ENCODE measurements at places on chromosomes 5 and 9.

DNA sequence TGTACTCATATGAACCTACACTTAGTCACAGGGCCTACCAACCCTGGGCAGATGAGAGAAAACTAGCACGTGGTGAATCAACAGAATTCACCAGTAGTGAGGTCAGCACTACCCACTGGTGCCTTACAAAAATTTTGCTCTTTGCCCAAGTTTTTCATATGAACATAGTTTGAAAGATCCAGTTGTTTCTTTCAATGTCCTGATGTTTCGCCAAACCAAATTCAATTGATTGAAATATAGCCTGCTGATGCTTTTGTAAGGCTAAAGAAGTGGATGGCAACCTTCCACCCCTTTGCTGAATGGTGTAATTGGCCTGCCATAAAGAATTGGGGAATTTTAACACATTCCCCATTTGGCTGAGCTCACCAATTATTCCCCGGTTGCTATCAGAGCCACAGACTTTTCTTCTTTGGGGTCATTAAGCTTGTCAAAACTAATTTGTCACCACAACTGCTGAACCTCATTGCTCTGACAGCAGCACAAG lies 339.2 kb downstream of the GLIS3 start:
- DNase-seq, result no peak

GRCh38 chr9:30459156-30459555 lies 1925.3 kb upstream of the ACO1 start:
- DNase-seq, result no peak

DNA sequence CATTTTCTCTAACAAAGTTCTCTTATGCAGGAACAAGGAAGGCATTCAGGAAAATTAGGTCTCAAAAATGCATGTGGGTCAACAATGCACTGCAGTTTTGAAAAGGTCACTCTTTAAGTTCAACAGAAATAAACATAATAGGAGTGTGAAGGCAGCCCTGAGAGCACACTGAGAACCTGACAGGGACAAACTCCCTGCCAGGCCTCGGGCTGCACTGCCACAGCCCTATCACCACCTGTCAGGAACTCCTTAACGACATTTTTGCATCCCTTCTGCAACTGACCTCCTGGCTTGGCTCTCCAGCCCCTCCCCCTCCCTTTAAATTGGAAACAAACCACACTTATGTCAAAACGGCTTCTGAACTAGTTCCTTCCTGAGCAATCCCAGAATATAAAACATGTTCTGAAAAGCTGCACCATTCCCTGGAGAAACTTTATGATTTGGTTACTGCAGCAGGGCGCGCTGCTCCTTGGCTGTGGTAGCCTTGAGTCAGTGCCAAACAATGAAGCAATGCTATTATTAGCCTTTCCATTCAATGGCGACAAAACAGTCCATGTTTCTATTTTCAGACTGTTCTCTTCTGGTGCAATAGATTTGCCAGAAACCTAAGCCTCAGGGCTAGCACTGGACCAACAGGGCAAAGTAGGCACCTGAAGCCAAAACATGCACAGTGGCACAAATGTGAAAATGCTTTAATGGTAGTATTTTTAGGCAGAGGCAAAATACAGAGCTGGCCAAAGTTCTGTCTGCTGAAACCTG lies 160.1 kb upstream of the ZNF608 start:
- peak; percentile 76 for DNase-seq

GRCh38 chr9:94895668-94896067 lies 169.2 kb downstream of the AOPEP start:
- DNase-seq, result no peak

DNA sequence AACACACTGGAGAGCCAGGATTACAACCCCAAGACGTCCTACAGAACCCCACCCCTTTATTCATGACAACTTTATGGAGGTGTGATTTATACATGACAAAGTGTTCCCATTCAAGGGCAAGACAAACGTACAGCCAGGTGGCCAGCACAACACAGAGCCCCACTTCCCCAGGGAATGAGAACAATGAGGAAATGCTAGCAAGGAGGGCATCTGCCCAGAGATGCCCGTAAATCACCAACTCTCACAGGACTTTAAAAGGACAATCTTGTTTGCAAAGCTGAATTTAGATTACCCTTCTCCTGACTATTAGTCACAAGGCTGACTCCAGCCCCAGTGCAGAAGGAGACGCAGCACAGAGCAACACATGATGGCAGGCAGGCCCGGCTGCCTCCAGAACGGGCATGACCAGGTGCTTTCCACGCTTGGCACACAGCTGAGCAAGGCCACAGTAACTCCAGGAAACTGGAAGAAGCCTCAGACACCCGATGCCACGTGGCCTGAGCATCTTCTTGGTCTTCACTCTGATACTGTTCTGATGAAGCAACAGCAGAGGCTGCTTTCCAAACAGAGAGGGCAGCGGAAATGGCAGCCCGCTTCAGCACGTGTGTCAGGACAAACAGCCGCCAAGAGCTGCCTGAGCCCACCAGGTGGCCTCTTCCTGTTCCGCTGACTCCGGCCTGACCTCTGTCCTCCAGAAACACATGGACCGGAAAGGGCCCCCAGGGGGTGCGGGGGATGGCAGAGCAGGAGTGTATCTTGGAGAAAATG lies 51.4 kb downstream of the ROR2 start:
- DNase-seq, result peak; percentile 93

DNA sequence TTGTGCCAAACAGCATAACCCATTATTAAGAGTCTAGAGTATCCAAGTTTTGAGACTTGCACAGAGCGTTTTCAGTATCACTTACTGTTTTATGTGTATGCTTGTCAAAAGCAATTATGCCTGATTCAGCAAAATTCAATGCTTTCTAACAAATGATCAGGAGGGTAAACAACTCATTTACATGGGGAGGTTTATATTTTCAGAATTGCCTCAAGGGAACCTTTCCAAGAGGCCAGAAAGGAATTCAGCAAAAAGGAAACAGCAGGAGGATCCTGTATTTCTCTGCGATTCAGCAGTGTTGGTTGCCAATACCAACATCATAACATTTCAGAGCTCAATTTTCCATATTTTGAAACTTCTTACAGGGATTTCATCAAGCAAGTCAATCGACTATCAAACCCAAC lies 69.3 kb upstream of the DAB2 start:
- no peak for DNase-seq

DNA sequence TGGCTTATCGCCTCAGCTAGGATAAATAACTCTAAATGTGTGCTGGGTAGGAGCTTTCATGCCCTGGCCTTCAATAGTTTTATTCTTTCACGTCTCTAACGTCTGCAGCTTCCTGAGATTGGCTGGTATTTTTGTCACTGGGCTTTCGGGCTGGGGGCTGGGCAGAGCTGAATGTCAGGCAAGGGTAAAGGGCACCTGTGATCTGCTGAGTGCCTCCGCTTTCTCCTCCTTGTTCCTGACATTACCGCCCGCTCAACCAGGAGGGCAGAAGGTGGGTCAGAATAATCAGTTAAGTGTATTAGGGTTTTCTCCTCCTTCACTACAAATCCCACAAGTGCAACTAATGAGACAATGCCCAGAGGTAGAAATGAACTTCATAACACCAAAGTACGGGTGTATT lies 216.6 kb downstream of the TSSK1B start:
- no peak for DNase-seq

DNA sequence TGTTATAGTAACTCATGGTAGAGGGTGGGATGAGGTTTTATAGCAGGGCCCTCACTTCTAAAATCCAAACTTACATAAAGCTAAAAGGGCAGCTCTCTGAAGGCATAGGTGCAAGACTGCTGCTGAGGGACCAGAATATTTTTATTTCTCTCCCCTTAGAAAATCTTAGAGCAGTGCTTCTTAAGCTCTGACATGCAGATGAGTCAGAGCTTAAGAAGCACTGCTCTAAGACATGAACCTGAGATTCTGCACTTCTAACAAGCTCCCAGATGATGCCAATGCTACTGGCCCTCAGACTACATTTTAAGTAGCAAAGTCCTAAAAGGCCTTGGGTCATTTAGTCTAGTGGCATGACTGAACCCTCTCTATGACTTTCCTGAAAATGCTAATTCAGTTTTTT lies 97.6 kb upstream of the SPRY4 start:
- DNase-seq, result no peak

GRCh38 chr5:142079306-142079721 lies 29.3 kb upstream of the NDFIP1 start:
- DNase-seq, result no peak

DNA sequence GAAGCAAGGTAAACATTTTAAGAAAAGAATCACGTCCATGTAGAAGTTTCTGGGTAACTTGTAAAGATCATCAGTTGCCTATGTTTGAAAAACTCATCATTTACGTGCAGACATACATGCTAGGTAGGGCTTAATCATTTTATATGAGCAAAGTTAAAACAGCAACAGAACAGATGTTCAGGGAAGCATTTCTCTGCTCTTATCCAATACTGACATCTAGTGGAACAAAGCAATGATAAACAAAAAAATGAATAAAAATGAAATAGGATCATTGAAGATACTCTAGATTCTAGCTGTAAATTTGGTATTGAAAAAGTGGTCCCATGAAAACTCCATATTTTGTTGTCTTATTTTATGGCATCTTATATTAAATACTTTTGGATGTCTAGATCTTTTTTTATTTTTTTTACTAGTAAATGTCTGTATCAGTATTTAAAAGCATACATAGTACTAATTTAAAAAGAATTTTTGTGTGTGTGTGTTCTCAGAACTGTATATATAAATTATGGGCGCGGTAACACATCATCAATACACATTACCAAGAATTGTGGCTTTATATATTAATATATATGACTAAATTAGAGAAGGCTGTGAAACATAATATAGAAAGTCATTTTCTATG lies 1050.2 kb downstream of the CDH12 start:
- no peak for DNase-seq

- no peak for DNase-seq
These were observed 82.9 kb downstream of the PTCD2 start for GRCh38 chr5:72402959-72403628.

DNA sequence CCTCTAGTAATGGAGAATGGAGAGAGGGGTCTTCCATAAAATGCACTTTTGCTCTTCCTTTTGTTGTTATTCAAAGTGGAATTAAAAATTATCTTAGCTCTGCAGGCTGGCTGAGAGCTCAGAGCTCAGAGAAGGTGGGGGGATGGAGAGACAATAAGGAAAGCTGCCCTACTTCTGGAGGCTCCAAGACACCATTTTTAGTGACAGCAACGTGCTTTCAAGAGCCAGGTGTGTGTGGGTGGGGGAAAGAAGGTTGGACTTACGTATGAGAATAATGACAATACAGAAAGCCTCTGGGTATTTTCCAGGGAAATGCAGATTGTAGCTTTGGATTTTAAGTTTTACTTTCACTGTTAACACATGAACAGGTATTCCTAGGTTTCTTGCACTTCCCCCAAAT lies 173.9 kb downstream of the TRPM3 start:
- DNase-seq, result no peak

DNA sequence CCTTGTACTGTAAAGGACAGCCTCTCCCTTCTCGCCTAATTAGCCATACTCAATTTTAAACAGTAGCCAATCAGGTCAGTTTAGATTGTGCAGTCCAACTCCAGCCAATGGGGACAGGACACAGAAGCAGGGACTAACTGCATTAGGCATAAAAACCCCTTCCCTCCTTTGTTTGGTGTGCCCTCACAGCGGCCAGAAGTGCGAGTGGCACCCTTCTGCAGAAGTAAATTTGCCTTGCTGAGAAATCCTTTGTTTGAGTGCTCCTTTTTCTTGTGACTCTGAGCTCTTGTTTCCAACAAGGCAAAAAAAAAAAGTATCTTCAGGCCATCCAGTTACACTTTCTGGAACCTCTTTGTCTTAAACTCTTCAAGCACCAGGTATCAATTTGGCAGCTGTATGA lies 97.4 kb downstream of the FAM114A2 start:
- DNase-seq, result no peak

GRCh38 chr9:36149197-36149596 lies 12.7 kb downstream of the GLIPR2 start:
- no peak for DNase-seq

GRCh38 chr5:11427569-11427968 lies 476.7 kb downstream of the CTNND2 start:
- DNase-seq, result no peak

DNA sequence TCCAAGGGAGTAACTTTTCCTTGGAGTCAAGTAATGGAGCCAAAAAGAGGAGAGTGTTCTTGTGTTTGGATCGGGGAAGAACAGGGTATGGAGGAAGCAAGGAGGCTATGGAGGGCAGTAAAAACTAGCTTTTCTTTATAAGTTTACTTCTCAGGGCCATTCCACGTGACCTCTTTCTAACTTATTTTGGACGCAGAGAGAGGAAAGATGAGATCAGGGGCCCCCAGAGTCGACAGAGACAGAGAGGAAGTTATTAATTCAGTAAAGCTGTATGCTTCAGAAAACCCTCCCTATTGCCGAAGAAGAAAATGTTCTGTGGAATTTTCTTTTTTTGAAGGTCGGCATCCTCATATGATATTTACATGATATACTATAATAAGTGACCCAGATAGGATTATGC lies 233.8 kb upstream of the MPDZ start:
- DNase-seq, result no peak

GRCh38 chr9:7823651-7824050 lies 24.1 kb upstream of the DMAC1 start:
- no peak for DNase-seq

DNA sequence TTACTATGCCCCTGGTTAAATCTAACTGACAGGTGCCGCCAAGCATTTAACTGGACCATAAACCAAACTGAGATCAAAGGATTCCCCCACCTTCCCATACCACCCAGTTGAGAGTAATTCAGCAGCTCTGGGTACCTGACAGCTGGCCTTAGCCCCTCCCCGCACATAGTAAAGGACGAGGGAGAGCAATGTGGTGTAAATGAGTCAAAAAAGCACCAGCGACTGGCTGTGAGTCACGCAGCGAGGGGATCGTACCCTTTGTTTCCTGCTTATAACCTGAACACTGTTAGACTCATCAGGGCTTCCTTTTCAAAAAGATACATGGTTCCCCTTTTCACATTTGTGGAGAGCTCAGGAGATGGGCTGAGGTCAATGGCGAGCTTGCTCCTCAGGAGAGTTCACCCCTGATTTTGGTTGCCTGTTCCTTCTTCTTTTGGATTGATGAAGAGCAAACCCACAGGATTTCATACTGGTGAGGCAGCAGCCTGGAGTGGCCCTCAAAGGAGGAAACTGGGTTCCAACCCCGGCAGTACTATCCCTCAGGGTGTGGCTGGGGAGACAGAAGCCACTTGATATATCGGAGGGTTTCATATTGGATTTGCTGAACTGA lies 71.5 kb downstream of the ANKRD33B start:
- DNase-seq, result no peak

- DNase-seq, result no peak
These were observed 450.5 kb downstream of the AGTPBP1 start for GRCh38 chr9:85291266-85291665.
